ENCODE measurements at places on chromosomes 1 and 21. TPM values are rescaled to one million over a fixed set of nuclear protein-coding genes. Genes with fewer than 3 reads are reported as not detected.
A peak's percentile ranks its signal among the peaks of the same experiment; 100 is the strongest.

DNA sequence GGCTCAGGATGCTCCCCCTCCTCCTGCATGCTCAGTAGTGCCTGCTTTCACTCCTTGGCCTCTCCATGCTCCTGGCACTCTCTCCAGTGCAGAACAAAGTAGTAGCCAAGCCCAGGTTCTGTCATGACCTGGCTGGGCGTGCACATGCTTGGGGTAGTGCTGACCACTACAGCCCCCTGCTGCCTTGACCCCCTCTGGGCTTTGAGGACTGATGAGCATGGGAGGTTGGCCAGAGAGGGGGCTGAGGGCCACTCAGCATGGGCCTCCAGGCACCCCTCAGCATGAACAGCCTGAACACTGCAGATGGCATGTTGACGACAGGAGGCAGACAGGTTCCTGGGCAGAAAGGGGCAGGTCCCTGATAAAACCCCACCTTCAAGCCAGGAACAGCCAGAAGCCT, 935.7 kb upstream of the PRMT6 start:
- no peak for DNase-seq

- no peak for DNase-seq
These were observed 1.4 kb downstream of the LRRC7 start for GRCh38 chr1:69569175-69569541.

DNA sequence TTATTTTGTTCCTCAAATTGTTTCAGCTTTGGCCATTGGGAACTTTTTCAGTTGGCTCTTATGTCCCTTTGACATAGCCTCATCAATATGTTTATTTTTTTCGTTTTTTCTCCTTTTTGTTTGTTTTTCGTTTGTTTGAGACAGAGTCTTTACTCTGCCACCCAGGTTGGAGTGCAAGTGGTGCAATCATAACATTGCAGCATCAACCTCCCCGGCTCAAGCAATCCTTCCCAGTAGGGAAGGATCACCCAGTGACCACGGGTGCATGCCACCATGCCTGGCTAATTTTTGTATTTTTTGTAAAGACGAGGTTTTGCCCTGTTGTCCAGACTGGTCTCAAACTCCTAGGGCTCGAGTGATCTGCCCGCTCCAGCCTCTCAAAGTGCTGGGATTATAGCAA, 8.1 kb downstream of the POLR3GL start:
- DNase-seq = no peak

- no peak for DNase-seq
These were observed 18.7 kb downstream of the TRMT13 start for GRCh38 chr1:100151679-100152078.

- no peak for DNase-seq
These were observed 46.1 kb upstream of the ARHGAP29 start for GRCh38 chr1:94283462-94283861.

DNA sequence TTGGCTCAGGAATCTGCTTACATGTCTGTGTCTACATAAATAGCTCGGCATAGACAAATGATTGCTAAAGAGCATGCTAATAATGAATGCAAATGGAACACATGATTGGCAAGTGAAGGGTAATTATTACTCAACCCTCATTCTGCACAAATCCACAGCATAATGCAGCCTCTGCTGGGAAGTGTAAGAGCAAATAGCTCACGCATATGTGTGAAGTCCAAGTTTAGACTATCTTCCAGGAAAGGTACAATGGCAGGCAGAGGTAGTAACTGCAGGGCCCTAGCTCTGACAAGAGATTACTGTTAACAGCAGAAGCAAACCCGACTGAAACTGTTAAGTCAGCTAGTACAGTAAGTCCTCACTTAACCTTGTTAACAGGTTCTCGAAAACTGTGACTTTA, 7.0 kb upstream of the IL6R start:
- no peak for DNase-seq

- no peak for DNase-seq
These were observed 104.4 kb downstream of the LEPR start for GRCh38 chr1:65524931-65525265.

- no peak for DNase-seq
These were observed 406.9 kb upstream of the NCAM2 start for GRCh38 chr21:20591284-20591683.

- no peak for DNase-seq
These were observed 81.9 kb upstream of the EDN2 start for GRCh38 chr1:41566274-41566885.

GRCh38 chr1:21707086-21707840, 38.1 kb upstream of the RAP1GAP start:
- DNase-seq = peak; percentile 35

- DNase-seq = no peak
These were observed 40.8 kb upstream of the COL24A1 start for GRCh38 chr1:86197206-86197855.

- peak; percentile 98 for DNase-seq
These were observed 4.4 kb upstream of the C2CD2 start for GRCh38 chr21:41957991-41958766.

DNA sequence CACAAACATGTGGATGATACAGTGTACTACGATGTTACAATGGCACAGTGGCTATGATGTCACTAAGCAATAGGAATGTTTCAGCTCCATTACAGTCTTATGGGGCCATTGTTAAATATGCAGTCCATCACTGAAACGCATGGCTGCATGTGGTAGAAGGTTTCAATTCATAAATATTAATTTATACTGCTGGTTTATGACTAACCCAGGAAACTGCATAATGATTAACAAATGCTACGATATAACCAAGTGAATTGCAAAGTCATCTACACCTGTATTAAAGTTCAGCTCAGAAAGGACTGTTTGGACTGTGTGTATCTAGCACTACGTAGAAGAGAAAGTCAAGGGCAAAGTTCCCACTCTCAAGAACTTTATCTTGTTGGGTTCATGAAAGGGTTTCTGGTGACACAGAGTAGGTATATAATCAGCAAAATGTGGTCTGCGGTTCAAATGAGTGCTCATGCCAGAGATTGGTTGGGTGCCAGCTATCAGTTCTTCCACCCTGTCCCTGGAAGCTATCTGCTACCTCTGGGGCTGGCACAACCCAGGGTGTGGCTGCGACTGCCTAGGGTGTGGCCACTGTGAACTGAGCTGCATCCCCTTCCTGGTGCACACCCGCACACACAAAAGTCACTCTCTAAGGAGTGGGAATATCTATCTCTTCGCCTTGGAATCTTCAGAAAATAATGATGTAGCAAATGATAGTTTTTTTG, 14.8 kb downstream of the MGST3 start:
- no peak for DNase-seq

DNA sequence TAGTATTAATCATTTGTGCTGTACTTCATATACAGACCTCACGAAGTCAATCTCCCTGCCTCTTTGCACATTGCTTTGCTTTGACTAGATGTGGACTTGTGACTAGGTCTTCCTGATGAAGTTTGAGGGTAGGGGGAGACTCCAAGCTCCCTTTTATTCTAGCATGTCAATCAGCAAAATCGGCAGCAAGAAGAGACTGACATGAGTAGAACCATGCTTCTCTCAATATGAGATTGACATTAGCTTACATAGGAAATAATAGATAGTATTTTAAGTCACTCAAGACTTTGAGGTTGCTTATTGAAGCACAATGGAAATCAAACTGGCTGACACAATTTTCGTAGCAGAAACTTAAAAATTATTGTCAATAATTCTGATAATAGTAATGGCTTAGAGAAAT, 866.4 kb upstream of the ADAMTS5 start:
- DNase-seq = no peak

DNA sequence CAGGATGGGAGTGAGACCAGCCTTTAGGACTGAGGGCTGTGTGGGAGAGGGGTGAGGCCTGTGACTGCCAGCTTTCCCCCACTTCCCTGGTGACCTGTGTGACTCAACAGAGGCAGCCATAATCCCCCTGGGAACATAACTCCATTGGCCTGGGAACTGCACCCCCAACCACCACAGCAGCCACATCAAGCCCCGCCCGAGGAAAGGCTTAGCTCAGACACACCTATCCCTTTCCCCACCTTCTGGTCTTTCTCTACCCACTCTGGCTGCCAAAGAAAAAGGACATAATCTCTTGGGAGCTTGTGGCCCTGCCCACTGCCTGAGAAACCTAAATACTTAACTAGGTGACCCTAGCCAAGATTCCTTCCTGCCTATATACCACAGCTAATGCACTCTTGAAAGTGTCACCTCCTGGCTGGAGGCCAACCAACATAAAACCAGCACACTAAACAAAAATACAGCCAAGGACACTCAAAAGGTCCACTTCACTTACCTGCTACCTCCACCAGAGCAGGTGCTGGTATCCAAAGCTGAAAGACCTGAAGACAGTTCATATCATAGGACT, 406.6 kb upstream of the CAMK1G start:
- DNase-seq = no peak

The NDC1 gene
- polyA plus RNA-seq = 9.6 TPM

The C1QA gene
- not detected for polyA plus RNA-seq

The ADAM30 gene
- not detected for polyA plus RNA-seq

The ACKR1 gene
- polyA plus RNA-seq = not detected

The LY9 gene
- polyA plus RNA-seq = not detected

The NPR1 gene
- 0.03 TPM for polyA plus RNA-seq
